NCI-H524 (cell line): ENCODE measurements at places on chromosomes 12 and 14.
A peak's percentile ranks its signal among the peaks of the same experiment; 100 is the strongest.

- no peak for DNase-seq
Measured at GRCh38 chr12:116675339-116676107, 62.3 kb downstream of the SPRING1 start.

DNA sequence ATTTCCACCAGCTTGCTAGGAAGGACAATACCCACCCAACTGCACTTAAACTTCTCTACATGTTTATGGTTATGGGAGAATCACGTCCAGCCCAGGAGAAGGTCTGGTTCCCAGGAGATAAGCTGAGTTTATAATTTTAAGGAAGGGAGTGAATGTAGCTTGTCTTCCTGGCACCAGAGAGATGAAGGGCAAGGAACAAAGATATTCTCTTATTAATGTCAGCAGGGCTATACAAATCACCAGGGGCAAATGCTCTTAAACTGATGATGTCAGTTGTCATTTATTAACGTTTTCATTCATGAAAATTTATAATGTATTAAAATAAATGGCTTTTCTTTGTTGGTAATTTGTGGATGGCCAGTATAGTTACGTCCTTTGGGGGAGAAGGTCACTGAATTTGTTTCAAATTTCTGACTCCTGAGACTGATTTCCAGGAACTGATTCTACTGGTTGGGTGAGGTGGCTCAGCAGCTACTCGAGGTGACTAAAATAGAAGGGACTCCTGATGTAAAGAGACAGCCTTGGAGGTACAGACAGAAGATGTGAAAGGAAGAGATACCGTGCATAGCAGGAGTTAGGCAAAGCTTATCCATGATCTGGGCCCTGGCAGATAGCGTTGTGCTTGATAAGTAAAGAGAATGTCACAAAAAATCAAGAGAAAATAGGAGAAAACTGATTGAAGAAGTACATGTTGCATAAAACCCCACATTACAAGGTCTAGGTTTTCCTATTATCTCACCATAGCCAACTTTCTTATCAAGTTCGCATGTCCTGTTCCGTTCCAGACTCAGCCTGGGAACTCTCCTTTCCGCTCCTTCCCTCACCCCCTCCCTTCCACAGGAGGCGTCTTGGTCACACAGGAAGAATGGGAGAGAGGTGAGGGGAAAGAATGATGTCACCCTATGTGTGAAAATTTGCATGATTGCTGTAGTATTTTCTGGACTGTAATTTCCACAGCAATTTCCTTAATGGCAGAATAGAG is 367.1 kb upstream of the FAR2 start:
- DNase-seq, result no peak

GRCh38 chr14:71049435-71050133 is 142.3 kb downstream of the PCNX1 start:
- DNase-seq, result no peak

GRCh38 chr14:23551266-23552028 is at the start of gene ZFHX2:
TSS of gene ZFHX2 (minus strand) at chr14:23551765. CDS start at chr14:23535325, 16,440 bp downstream.
- DNase-seq, result peak; percentile 91

- peak; percentile 100 for DNase-seq
Measured at GRCh38 chr14:64387782-64388532, at the start of gene MTHFD1. TSS of gene MTHFD1 (plus strand) at chr14:64388353. CDS start at chr14:64388428, 75 bp downstream.

- DNase-seq, result no peak
Measured at GRCh38 chr14:90017371-90017770, 44.4 kb upstream of the KCNK13 start.

DNA sequence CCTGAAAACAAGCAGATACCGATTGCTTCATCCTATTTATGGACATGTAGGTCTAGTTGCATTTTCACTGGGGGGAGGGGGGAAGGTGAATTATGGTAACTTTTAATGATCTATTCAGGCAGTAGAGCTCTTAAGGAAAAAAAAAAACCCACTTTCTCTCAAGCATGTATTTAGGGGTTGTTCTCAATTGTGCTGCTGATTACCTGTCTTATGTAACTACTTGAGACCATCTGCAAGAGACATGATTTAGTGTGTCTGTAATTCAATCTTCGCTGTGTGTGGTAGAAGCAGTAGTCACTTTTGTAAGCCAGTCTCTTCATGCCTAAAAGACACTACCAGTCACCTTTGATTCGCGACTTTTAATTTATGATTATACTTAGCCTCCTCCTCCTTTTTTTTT is 8.9 kb downstream of the CALM1 start:
- peak; percentile 98 for DNase-seq

- DNase-seq, result no peak
Measured at GRCh38 chr14:84468153-84468552, 1061.8 kb upstream of the FLRT2 start.

- DNase-seq, result no peak
Measured at GRCh38 chr12:45302621-45303369, 86.9 kb downstream of the ANO6 start.

- no peak for DNase-seq
Measured at GRCh38 chr12:14879222-14879933, 6.3 kb downstream of the MGP start.

- DNase-seq, result no peak
Measured at GRCh38 chr12:122571821-122572220, 44.8 kb downstream of the KNTC1 start.

DNA sequence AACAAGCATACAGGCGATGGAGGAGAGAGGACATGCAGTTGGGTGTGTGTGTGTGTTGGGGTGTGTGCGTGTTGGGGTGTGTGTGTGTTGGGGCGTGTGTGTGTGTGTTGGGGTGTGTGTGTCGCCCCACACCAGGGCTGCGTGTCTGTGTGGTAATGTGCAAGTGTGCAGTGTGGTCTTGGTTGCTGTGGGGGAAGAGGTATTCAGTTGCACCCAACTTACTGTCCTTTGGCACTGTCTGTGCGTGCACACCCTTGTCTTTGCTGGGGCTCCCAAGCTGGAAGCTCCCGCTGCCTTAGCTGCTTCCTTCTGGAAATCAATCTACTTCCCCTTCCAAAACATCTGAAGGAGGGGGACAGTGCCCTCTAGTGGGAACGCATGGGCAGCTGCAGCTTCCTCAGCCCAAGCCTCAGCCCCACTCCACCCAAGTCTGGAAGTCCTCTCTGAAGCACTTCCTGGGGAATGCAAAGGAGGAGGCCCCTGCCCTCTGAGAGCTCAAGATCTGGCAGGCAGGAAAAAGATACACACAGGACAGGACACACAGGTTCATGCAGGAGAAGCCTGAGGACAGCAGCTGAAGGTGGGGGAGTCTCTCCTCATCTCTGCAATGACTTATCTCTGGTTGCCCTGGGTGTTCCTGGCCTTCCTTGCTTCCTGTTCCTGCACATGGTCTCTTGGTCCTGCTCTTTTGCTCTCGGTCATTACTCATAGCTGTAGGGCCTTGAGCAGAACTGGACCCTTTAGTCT is 13.1 kb downstream of the ASIC1 start:
- peak; percentile 85 for DNase-seq

DNA sequence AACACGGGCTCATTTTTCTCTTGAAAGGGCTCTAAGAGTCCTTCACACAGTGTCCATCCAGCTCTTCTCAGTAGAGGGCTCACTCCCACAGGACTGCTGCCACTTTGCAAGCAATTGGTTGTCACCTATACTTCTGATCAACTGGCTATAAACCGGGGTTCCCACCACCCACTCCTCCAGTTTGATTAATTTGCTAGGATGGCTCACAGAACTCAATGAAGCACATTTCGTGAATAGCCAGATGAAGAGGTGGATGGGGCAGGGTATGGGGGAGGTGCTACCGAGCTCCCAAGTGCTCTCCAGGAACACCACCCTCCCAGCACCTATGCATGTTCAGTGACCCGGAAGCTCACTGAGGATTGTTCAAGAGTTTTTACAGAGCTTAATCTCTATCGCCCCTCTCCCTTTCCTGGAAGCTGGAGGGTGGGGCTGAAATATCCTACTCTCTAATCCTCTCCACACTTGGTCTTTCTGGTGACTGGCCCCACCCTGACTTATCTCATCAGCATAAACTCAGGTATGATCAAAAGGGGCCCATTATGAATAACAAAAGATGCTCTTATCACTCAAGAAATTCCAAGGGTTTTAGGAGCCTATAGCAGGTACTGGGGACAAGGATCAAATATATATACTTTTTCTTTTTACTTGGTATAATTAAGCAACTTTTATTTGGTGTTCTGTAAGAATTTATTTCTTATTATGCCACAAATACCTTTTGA is 13.9 kb upstream of the EGLN3 start:
- peak; percentile 59 for DNase-seq

- no peak for DNase-seq
Measured at GRCh38 chr12:27672051-27672450, 24.2 kb upstream of the REP15 start.

DNA sequence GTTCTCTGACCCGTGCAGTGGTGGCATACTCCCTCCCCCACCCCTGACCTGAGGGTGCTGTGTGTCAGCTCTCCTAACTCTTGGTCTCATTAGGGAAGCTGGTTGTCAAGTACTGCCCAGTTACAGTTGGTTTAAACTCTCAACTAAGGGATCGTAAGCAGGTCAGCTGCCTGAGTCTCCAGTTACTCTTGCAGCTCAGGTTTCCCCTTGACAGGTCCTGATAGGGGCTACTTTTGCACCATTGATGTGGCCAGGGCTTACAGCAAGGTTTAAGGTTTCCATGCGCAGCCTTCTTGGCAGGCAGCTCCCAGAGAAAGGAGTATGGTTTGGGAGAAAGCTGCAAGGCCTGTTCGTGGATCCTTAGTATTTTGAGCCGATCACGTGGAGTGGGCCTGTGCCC is 74.5 kb downstream of the ETV6 start:
- no peak for DNase-seq

GRCh38 chr12:83920821-83921547 is 991.6 kb downstream of the SLC6A15 start:
- DNase-seq, result no peak

- DNase-seq, result no peak
Measured at GRCh38 chr12:121939186-121939585, 20.8 kb downstream of the CFAP251 start.

GRCh38 chr12:42935756-42936155 is 346.2 kb upstream of the PRICKLE1 start:
- DNase-seq, result no peak

DNA sequence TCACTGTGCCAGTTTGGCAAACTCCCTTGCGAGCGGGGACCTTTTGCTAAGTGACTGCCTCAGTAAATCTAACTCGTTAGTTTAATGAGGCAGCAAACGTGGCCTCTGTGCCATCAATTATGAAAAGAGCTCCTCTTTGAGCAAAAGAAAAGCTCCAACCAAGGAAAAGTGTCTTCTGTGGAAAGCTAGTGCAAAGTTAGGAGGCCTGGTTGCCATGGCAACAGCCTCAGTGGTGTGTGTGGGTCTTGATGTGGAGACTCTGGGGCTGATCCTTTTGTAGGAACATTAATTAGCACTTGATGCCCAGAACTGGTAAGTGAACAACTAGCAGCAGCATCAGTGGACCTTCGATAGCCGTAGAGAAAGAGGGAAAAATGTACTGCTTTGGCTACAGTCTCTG is 145.7 kb downstream of the CHST11 start:
- no peak for DNase-seq

DNA sequence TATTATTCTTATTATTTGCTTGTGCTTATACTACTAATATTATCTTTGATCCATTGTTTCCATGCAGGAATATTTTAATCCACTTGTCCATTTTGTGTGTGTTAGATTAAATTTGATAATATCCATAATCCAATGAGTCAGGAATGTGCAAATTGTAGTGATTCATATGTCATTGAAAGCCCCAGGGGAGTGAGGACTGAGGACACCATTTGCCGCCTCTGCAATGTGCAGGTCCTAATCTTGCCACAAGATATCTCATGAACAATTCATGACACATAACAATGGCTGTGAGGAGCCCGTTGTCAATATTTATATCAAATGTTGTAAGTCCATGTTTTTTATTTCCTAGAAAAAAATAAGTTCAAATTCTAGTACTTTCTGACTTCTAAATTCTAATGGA is 250.5 kb downstream of the ZFP36L1 start:
- no peak for DNase-seq

DNA sequence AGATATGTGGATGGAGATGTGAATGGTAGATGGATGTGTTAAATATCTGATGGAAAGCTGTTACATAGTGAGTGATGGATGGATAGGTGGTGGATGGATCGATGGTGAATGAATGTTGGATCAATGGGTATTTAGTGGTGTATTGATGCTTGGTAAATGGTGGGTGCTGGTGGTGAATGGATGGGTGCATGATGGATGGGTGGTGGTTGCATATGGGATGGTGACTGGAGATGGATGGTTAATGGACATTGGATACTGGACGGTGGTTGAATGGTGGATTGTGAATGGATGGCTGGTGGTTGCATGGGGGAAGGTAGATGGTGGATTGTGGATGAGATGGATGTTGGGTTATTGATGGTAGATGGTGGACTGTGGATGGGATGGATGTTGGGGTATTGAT is 2.1 kb upstream of the LBHD2 start:
- no peak for DNase-seq

GRCh38 chr12:51829011-51829481 is 19.5 kb downstream of the FIGNL2 start:
- DNase-seq, result no peak

DNA sequence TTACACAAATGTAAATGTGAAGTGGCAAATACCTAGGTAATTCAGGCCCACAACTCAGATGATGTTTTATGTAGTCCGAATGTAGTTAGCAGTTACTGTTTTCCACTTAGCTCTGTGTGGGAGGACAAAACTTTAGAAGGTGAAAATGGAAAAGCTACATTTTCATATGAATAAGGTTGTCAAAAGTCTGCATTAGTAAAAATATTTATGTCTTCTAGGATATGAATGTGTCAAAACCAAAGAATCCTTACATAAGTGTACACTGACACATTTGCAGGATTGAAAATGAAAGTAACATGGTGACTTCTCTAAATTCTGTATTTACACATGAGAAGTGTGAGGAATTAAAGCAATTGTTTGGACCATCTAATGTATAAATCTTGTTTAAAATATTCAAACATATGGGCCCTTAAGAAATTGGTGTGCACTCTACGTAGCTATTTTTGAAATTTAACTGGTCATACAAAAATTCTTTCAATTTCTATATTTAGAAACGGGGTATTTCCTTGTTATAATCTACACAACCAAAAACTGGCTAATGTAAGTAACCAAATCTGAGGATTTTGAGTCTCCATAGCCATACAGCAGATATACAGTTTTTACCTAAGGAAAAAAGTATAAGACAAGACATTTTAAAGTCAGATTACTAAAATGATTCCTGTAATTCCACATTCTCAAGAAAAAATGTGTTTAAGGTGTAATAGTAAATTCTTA is 5.4 kb downstream of the CDKN1B start:
- peak; percentile 55 for DNase-seq

GRCh38 chr12:3335078-3335487 is 155.9 kb upstream of the PRMT8 start:
- no peak for DNase-seq

DNA sequence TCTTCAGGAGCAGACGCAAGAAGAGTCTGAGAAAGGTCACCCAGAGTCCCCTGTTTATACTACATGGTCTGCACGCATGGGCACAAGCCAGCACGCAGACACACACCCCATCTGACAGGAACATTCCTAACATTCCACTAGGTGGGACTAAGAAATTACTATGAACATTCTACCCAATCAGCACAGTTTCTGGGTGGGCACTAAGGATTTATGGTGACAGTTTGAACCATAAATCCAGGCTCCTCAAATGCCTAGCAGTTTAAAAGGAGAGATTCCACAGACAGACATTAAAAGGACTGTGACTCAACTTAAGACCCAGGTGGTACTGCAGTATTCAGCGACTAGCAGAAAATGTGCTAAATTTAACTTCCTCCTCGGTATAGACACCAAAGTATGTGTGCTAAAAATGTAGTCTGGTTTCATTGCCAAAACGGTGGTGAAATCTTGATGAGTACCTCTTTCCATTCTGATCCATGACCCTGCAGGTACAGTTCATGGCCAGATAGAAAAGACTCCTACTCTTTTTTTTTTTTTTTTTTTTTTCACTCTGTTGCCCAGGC is 16.2 kb downstream of the ABHD4 start:
- DNase-seq, result no peak
